ENCODE measurements at places on chromosomes 6 and 20. TPM values are rescaled to one million over a fixed set of nuclear protein-coding genes. Genes with fewer than 3 reads are reported as not detected.

PSORS1C1 gene
- 0.29 TPM for total RNA-seq

DNA sequence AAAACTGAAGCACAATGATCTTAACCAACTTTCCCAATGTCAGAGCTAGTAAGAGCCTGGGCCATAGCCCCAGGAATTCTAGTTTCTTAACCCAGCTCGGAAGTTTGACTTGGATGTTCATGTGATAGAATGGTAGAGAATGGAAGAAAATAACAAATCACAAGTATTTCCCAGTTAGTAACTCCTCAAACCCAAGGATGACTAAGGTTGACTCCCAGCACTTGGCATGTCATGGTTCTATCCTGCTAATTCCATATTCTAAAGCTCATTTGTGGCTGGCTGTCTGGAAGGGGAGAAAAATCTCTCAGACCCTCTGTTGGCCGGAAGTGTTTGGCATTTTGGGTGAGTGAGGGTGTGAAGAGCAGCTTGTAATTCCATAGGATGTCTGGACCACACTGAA lies 248.7 kb downstream of the RFPL4B start:
- DNase-seq = no peak

DNA sequence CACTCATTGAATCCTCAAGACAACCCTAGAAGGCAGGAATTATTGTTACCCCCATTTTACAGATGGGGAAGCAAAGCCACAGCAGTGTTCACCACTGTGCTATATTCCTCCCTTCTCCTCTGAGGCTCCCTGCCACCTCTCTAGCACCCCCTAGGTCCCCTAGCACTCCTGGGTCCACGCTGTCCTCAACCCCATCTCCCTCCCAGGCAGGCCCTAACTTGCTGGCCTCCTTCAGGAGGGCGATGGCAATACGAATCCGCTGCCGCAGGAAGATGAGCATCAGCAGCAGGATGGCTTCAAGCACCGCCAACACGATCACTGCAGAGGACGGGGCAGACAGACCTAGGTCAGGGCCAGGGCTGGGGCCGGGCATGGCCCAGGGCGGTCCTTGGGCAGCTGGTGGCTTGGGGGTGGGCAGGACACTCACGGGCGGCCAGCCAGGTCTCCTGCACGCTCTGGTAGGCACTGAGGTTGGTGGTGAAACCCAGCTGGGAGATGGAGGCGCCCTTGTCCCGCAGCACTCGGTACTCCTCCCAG lies 7.8 kb upstream of the NEU1 start:
- no peak for DNase-seq

- DNase-seq = no peak
These were observed 85.8 kb downstream of the CDKAL1 start for GRCh38 chr6:20620043-20620442.

- DNase-seq = no peak
These were observed 52.8 kb downstream of the NPEPL1 start for GRCh38 chr20:58745391-58745790.

- DNase-seq = no peak
These were observed 77.0 kb downstream of the TBX18 start for GRCh38 chr6:84687431-84687830.

DNA sequence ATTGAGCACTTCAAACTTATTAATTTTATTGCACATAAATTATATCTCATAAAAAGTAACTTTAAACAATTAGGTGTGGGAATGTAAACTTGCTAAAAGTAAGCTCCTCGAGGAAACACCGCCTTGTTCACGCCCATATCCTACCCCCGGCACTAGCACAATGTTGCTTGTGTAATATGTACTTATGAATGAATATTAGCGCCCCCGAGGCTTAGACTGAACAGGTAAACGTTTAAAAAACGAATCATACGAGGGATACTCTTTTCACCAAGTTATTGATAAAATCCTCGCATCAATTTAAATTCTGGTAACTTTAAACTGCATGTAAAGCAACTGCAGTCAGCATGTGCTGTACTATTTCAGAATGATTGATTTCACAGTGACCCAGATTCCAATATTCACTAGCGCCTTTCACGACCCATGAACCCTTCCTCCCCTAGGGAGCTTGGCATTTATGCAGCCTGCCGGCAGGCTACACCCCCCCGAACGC lies 637 bp downstream of the TFB1M start:
- peak; percentile 19 for DNase-seq

- no peak for DNase-seq
These were observed 192.7 kb upstream of the CNR1 start for GRCh38 chr6:88358846-88359245.

DNA sequence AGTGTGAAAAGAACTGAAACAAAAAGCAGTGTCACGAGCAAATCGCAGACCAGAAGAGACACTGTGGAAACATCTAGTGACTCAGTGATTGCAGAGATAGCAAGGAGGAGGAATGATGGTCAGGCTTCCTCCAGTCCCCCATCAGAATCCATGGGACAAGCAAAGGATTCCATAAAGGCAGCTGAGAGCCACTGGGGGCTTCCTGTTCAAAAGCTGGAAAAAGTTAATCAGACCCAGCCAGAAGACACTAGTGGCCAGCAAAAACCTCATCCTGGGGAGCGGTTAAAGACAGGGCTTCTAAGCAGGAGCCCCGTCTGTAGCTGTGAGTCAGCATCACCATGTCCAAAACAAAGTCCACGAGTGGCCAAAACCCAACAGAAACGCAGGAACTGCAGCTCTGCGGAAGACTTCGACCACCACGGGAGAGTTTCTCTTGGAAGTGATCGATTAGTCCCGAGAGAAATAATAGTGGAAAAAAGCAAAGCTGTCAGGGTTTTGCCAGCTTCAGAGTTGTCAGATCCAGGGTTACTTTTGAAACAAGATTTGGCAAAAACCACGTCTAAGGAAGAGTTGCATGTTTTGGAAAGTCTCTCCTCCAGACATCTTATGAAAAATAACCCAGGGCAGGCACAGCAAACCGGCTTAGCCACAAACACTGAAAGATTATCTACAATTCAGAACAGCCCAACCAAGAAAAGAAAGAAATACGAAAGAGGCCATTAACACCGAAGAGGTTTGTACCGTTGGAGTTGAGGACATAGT lies 51.0 kb downstream of the JAG1 start:
- no peak for DNase-seq

GRCh38 chr20:41407607-41408006 lies 41.0 kb upstream of the EMILIN3 start:
- peak; percentile 10 for DNase-seq

DNA sequence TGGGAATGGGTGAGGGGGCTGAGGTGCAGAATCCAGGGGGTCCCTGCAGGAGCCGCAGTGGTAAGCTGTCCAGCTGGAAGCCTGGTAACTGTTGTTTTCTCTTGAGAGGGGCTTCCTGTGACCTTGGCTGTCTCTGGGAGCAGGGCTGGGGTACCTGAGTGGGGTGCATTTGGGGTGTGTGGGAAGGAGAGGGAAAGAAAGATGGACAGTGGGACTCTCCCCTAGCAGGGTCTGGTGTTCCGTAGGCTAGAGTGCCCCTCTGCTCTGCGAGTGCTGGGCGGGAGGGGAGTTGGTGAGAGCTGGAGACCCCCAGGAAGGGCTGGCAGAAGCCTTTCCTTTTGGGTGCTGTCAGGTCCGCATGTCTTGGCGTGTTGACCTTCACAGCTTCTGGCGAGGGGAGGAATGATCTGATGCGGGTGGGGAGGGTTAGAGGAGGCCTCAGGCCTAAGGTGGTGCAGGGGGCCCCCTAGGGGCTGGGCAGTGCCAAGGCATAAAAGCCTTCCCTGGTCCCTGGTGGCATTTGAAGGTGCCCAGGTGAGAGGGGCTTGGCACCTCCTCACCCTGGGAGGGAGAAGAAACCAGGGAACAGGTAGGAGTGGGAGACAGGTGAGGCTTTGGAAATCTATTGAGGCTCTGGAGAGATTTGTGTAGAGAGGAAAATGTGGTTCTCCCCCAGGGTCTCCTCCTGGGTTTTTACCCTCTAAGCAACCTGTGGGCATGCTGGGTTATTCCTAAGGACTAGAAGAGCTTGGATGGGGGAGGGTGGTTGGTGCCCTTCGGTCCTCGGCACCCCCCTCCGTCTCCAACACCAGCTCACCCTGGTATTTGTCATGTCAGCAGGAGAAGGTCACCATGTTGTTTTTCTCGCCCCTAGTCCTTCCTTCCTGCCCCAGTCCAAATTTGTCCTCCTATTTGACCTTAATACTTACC lies 3.3 kb downstream of the VEGFA start:
- DNase-seq = peak; percentile 76

DNA sequence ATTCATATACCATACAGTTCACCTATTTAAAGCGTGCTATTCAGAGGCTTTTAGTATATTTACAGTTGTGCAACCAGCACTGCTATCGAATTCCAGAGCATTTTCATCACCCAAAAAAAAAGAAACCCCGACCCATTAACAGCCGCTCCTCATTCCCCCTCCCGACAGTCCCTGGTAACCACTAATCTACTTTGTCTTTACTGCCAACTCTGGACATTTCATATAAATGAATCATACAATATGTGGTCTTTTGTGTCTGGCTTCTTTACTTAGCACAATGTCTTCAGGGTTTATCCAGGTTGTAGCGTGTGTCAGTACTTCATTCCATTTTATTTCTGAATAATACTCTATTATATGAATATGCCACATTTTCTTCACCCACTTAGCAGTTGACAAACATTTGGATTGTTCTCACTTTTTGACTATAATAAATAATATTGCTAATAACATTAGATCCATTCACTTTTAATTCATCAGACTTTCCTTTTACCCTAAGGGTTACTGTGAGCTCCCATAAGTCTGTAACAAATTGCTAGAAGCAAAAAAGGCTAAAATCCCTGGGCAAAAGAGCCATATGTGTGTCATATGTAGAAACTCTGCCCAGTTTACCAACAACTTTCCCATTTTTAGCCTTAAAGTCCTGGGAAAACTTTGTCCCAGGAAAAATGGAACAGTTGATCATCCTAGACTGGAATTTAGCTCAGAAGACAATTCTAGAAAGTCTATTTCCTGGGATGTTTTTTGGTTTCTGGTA lies 23.2 kb upstream of the ROS1 start:
- DNase-seq = no peak

UST gene
- 0.74 TPM for total RNA-seq

KHDC1L gene
- not detected for total RNA-seq

MCHR2 gene
- not detected for total RNA-seq

DNA sequence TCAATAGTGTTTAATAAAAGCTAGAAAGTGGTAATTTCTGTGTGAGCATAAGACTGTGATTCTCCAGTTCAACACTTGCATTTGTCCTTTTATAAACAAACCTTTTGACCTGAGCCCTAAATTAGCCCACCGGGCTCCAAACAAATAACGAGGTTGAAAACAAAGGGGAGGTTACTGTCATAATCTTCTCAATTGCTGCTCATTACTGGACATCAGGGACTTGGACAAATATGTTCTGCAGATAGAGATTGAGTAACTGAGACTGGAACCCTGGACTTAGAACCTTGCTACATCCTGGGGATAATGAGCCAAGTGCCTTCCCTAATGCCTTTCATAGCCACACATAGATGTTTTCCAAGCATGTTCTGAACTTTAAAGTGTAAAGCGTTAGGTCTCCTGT lies 84.2 kb upstream of the PCSK2 start:
- DNase-seq = no peak

MUC22 gene
- not detected for total RNA-seq

DNA sequence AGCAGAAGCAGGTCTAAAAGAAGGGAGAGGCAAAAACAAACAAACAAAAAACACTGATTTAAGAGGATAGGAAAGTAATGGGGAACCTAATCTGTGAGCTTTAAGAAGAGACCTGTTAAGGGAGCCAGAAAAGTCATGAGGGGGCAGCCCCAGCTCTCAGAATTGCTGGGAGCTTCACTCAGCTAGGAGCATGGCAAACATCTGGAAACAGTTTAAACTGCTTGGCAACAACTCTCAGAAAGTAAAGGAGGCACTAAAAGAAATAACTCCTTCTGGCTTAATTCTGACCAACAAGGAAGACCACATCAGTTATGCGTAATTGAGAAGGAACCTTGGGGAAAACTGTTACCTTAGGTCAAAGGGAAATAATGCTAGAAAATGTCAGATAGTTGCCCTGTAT lies 121.4 kb downstream of the LAMP5 start:
- no peak for DNase-seq

PXT1 gene
- 0.15 TPM for total RNA-seq

YTHDF1 gene
- total RNA-seq = 27.6 TPM

GRCh38 chr6:134727081-134727480 lies 222.8 kb downstream of the ALDH8A1 start:
- no peak for DNase-seq

DNA sequence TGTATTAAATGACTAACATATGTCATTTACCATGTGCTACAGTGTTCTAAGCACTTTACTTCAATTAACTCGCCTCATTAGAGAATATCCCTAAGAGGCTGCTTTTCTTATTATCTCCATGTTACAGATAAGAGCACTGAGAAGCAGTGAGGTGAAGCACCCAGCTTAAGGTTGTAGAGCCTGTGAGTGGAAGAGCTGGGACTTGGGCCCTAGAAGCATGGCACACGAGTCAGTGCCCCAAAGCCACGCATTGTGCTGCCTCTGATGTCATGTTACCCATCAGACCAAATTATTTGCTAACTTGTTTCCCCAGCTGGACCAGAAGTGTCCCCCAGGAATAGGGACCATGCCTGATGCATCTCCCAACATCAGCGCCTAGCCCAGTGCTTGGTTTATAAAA lies 34.1 kb downstream of the POFUT1 start:
- no peak for DNase-seq

ELOVL4 gene
- total RNA-seq = 0.33 TPM

SRMS gene
- not detected for total RNA-seq

GRCh38 chr20:51542571-51543421 lies at the start of gene NFATC2:
TSS of gene NFATC2 (minus strand) at chr20:51542719. CDS start at chr20:51542499, 220 bp downstream.
- DNase-seq = no peak

PHIP gene
- 23.0 TPM for total RNA-seq

MBOAT1 gene
- 6.3 TPM for total RNA-seq

- DNase-seq = no peak
These were observed 26.5 kb downstream of the EFCAB8 start for GRCh38 chr20:32885185-32885584.

DNA sequence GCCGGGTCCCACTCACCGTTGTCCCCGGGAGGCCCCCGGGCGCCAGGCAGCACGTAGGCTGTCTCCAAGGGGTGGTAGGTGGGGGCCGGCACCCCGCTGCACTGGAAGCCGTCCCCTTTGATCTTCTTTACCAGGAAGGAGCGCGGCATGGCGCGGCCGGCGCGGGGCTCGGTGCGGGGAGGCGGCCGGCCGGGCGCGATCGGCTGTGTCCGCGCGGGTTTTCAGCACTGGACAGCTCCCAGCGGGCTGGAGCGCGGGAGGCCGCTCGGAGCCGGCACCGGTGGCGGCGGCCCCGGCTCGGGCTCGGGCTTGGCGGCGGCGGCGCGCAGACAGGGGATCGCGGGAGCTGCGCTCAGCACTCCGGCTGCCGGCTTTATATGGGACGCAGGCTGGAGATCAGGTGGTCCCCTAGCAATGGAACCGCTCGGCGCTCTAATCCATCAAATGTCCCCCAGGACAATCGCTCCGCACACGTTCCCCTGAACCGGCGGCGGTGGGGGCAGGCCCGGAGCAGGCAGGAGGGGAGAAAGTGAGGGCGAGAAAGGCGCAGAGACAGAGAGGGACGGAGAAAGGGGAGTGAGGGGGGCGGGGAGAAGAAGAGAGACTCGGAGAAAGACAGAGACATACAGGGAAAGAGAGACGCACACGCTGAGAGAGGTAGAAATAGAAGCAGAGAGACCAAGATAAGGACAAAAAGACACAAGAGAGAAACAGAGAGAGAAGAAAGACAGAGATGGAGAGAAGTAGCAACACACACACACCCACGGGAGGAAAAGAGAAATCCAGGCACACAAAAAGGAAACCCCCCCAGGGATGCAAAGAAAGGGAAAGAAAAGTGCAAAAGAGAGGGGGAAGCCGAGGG lies at the start of gene SCRT2:
SCRT2 (minus strand) TSS at position 350 of the 862 bp plus-strand sequence; CDS start at position 149, 201 bp downstream.
- DNase-seq = peak; percentile 71

- DNase-seq = no peak
These were observed 85.2 kb downstream of the KIF16B start for GRCh38 chr20:16488086-16488485.

NKX2-2 gene
- total RNA-seq = not detected

AURKA gene
- total RNA-seq = 115 TPM

ELOVL2 gene
- total RNA-seq = not detected

ZC2HC1B gene
- total RNA-seq = not detected

All from activated naive CD4-positive, alpha-beta T cell treated with anti-CD3 and anti-CD28 coated beads for 36 hours (primary cell).